Stimulated activated naive CD4-positive, alpha-beta T cell treated with Interleukin-2 at 50 U/mL for 16 hours (primary cell): ENCODE measurements at places on chromosomes 1 and 21.

DNA sequence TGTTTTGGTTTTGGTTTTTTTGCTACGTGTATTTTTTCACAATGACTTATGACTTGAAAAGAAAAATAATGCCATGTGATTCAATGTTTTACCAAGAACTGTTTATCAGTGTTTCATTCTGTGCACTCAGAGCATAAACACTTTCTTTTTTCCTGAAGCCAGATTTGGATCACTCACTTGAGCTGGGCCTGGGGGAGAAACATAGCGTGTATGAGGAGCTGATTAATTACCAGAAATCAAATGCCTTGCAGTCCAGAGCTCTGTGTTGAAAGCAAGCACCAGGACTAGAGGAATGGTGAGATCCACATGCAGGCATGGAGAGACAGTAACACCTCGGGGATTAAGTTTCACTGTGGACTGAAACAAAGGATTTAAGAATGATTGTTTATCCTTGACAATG lies 642.1 kb upstream of the ADGRL2 start:
- DNase-seq, result no peak

DNA sequence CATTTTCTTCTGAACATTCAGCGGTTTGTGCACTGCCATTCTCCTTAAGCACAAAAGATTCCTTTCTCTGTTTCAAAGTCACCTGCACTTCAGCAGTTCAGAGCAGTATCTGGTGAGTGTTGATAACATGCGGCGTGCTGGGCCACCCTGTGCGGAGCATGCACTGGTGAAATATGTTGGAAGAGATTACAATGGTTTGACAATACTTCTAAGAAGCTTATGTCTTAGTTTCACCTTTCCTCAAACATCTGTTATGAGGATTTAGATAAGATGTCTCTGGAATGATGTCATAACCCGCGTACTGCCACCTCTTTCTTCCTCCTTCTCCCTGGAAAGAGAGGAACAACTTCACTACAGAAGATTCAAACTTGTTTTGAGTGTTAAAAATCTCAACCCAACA lies 650.3 kb downstream of the AJAP1 start:
- no peak for DNase-seq

GRCh38 chr1:68384321-68384813 lies 65.4 kb downstream of the RPE65 start:
- no peak for DNase-seq

DNA sequence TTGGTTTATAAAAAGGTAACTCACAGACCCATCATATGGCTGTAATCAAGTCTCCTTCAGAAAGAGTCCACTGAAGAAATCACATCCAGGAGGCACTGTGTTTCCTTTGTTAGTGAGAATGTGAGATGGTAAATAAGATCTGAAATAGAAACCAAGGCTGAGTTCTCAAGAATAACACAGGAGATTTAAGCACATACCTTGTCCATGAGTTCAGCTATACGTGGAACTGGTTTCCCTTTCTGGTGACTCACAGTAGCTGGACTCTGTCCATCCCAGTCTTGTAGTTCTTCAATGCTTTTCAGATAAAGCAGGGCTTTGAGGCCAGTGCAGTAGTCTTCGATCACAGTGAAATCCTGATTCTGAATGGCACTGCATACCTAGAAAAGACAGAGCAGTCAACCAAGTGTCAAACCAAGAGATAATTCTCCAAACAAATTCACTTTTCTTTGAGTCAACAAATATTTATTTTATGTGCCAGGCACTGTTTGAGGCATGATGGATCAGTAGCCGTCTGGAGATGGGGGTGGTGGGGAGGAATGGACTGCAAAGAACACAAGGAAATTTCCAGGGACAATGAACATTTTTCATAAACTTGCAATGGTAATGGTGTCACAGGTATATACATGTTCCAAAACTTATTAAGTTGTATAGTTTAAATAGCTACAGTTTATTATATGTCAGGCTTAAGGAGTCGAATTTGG lies 471.4 kb downstream of the PTBP2 start:
- no peak for DNase-seq

DNA sequence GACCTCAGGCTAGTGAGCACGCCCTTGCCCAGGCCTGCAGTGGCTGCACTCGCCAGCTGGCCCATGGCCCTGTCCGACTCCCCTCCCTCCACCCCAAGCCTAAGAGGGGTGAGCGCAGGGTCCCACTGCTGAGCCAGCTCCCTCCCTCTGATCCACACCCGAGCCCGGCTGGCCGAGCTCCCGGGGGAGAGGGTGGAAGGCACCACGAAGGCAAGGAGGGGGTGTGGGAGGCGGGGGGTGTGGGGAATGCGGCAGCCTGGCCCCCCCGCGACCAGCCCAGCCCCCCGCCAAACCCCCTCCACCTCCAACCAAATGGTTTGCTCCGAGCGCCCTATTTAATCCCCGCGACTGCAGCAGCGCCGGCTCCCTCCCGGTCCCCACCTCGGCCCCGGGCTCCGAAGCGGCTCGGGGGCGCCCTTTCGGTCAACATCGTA lies at the start of gene CADM3:
CADM3 (plus strand) TSS at position 362 of the 434 bp plus-strand sequence. CDS start 151 bp downstream, outside the sequence.
- DNase-seq, result no peak

- no peak for DNase-seq
These were observed 32.1 kb upstream of the COL18A1 start for GRCh38 chr21:45372732-45373355.

GRCh38 chr1:54398963-54399528 lies 7.1 kb downstream of the SSBP3 start:
- DNase-seq, result no peak

GRCh38 chr1:4969556-4970129 lies 315.2 kb downstream of the AJAP1 start:
- DNase-seq, result no peak

GRCh38 chr1:168287237-168287664 lies 6.6 kb downstream of the TBX19 start:
- DNase-seq, result no peak

DNA sequence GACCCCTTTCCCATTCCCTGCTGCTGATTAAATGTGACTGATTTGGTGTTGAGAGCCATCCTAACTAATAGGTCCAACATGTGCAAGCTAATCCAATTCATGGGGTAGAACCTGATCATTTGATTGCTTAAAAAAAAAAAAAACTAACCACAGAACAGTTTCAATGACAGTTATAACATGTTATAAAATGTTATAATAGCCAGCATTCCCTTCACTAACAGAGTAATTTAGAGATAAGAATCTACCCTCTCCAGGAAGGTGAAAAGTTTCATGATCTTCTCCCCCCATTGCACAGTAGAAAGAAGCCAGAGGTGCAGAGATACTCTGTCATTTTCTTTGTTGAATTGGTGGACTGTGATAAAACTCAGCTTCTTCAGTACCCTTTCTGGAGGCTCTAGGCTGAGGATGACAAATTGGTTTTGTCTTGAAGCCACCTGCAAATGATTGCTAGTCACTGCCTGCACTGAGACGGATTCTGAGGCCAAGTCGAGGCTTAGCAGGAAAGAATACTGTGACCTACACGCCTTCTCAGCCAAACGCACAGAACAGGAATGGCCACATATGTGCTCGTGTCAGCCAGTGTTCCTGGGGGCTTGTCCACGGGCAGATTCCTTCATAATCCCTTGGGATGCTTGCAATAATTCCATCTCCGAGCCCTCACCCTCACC lies 215.7 kb upstream of the IRF2BP2 start:
- no peak for DNase-seq

GRCh38 chr1:17839641-17840196 lies 84.6 kb downstream of the ACTL8 start:
- no peak for DNase-seq

DNA sequence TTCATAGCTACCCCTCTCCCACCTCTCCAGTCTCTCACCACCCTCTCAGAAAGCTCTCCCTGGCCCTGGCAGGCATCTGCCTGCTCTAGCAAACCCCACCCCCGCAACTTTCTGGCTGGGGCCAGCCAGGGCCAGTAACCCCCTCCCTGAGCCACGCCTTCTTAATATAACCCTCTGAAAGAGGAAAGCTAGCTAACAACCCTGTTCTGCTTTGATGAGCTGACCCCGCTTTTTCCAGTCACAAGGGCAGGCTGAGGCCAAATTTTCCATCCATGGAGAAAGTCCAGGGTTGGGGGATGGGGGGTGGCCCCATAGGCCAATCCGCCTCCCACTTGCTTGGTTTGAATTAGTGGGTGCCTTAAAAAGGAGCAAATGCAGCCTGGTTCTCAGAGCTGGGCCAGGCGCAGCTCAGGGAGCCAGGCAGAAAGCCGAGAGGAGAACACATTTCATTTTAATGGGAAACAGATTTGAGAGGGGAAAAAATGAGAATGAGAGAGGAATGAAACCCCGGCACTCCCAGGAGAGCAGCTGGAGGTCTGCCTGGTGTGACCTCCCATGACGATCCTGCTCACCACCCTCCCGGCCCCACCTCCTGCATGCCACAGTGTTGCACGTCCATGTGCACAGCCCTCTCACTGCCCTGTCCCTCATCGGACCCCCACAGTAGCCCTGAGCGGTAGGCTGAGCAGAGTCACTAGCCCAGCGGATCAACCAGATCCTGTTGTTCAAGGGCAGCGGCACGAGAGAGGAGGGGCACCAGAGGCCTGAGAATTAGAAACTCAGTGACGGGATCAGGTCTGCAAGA lies 62.3 kb downstream of the OPTC start:
- no peak for DNase-seq

DNA sequence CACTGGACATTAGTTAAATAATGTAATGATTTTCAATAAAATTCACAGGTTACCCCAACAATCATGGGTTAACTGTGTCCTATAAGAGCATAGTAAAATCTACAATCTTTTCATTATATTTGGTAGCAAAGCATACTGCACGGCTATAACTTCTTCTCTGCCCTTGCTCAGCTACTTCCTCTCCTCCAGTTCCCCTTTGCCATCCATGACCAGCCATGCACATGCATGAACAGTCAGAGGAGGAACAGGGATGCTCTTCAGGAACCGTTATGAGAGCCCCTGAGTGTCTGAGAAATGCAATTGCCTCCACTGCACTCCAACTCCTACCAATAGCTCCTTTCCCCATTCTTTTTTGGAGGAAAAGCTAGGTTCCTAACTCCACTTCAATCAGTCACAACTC lies 646.7 kb downstream of the LTN1 start:
- DNase-seq, result no peak

- no peak for DNase-seq
These were observed 73.1 kb upstream of the USP24 start for GRCh38 chr1:55288245-55288644.

DNA sequence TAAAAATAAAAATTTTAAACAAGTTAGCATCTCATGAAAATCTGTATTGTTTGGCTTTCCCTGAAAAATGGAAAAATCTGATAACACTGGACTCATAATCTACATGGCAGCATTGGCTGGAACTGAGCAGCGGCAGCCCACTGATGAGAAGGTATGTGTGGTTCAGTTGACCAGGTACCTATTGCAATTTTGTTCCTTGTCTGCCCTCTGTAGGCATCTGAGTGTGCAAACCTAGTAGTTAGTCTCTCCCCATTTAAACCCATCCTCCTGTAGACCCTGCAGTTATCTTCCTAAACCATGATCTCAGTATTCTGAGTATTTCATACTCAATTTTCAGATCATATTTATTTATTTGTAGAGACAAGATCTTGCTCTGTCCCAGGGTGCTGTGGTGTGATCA lies 59.4 kb upstream of the SERBP1 start:
- DNase-seq, result no peak

DNA sequence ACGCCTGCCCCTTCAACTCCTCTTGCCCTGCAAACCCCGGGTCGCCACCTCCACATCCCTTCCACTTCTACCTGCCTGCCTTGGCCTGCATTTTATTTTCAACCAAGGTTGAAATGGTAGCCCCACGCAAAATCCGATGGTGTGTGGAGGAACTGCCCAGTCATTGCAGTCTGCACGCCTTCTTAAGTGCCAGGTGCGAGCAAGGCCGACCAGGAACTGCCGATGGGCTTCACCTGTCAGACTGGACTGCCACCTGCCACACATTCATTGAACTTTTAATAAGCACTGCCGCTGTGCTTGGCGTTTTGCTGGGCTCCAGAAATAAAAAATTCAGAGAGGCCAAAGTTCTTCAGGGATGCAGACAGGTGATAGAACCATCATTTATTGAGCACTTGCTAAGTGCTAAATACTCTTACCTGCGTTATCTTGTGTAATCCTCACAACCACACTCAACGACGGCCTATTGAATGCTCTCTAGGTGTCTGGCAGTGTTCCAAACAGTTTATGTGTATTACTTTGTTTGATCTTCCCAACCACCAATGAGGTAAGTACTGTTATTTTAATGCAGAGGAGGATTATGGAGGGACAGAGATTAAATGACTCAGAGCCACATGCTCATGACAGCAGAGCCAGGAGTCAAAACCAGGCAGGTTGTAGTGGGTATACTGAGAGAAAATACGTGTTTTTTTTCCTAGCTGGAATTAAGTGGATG lies 36.2 kb downstream of the CACHD1 start:
- DNase-seq, result no peak

DNA sequence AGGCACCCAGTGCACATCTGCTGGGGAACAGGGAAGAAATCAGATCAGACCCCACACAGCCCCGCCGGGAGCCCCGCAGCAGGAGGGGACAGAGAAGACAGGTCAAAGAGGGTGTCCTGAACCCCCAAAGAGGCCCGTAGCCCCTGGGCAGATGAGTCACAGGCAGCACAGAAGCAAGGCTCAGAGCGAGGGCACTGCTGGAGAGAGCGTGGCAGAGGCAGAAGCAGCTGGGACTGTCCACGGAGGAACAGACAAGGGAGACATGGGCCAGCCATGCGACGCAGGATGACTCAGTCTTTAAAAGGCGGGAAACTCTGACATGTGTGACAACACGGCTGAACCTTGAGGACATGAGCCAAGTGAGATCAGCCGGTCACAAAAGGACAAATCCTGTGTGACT lies 14.5 kb upstream of the PRDM16 start:
- DNase-seq, result no peak

DNA sequence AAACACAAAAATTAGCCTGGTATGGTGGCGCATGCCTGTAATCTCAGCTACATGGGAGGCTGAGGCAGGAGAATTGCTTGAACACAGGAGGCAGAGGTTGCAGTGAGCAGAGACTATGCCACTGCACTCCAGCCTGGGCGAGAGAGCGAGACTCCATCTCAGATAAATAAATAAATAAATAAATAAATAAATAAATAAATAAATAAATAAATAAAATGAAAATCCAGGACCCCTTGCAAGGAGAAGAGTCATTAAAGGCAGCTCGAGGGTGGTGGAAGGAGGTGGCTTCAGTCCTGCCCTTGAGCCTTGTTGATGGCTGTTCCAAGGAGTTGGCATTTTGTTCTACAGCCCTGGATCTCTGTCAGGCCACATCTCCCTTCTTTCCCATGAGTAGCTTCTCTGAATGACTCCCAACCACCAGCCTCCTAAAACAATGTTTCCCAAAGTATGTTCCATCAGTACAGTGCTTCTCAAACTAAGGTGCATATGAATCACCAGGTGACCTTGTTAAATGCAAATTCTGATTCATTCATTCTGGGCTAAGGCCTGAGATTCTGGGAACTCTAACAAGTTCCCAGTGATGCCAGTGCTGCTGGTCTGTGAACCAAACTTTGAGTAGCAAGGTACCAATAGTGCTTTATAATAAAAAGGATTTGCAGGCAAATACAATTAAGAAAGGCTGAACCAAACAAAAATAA lies 99.0 kb downstream of the KCNN3 start:
- DNase-seq, result no peak
